Ovary (tissue), 10 donors: ENCODE measurements at places on chromosomes 4 and X. TPM values are rescaled to one million over a fixed set of nuclear protein-coding genes. Genes with fewer than 3 reads are reported as not detected.

DNA sequence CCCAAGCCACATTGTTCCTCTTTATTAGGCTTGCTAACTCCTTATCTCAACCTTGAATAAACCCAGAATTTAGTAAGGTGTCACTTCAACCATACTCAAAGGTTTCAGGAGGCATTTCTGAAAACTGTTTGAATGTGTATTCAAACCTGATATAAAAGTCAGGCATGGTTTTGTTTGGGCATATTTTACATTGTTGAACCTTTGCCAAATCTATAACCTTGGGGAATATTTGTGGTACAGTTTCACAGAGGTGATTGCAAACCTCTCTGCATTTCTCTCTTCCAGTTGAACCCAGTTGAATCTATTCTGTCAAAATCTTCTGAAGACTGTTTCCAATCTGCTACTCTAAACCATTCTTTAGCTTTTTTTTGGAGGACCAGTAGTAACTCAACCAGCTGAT lies 409.0 kb downstream of the TECRL start:
- H3K27me3 ChIP-seq: no peaks in the 10 kb centered on the region
- DNase-seq: no peak
- no peaks in the 10 kb centered on the region for H3K36me3 ChIP-seq
- H3K4me1 ChIP-seq: no peaks in the 10 kb centered on the region

GRCh38 chr4:101075536-101075935 lies 271.8 kb downstream of the PPP3CA start:
- H3K4me3 ChIP-seq: no peak overlapping the region
- H3K4me1 ChIP-seq: peaks cover 4% of the 10 kb centered on the region
- no peak for DNase-seq
- no peaks in the 10 kb centered on the region for H3K27me3 ChIP-seq
- no peaks in the 10 kb centered on the region for H3K36me3 ChIP-seq

C4orf54 gene
- 0.05 TPM for total RNA-seq

DNA sequence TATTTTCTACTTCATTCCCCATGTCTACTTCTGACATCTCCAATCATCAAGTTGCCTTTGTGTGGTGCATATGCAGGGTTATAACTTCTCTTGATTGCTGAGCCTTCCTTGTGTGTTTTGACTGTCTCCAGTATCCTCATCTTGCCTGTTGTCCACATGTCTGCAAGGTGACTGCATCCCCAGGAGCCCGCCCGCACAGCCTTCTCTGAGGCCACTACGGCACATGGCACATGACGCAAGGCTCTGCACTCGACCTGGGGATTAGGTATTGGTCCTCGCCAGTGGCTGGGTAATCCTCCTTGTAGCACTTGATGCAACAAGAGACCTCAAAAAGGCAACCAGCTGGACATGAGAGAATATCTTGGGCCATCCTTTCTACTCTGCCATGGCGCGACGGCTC lies 122.6 kb downstream of the SORBS2 start:
- no peak overlapping the region for H3K27ac ChIP-seq
- no peaks in the 10 kb centered on the region for H3K4me1 ChIP-seq
- DNase-seq: no peak

GRCh38 chr4:185429660-185430059 lies 3.9 kb upstream of the UFSP2 start:
- no peaks in the 10 kb centered on the region for H3K36me3 ChIP-seq
- H3K4me1 ChIP-seq: peaks cover 2% of the 10 kb centered on the region
- no peak overlapping the region for H3K27ac ChIP-seq
- H3K4me3 ChIP-seq: no peak overlapping the region
- DNase-seq: no peak

TEX13A gene
- not detected for total RNA-seq

SYTL4 gene
- total RNA-seq: 112 TPM
